Frontal cortex (tissue), 4 donors: ENCODE measurements at places on chromosomes 3 and 15.

- DNase-seq: peak; percentile 12
Observed at GRCh38 chr15:97234851-97235610, 725.5 kb upstream of the ARRDC4 start.

DNA sequence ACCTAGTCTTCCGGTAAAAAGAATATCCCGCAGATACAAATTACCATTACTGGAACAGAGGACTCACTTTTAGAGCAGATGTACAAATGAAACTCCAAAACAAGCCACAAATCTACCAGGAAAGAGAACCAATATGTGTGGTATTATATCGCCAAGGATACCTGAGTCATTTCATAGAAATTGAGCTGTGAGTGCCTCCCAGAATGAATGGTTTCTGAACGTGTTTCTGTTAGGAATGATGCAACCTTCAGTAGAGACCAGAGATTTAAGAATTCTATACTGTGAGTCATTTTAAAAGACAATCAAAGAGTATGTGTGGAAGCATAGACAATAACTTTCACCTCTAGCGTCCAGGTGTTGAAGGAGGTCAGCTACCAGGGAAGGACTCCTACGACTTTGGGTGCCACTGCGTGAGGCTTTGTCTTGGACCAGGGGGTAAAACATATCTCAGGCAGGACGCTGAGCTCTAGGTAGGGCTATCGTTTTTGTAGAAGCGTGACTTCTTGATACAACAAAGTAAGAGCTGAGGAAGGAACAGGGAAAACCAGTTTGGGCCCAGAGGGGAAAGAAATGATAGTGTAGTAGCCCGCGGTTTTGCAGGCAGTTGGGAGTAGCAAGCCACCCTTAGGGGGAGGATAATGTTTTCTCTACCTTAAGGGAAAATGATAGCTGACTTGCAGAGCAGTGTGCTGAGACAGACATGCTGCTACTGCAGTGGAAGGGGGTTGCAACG lies 210.4 kb downstream of the TP63 start:
- no peak for DNase-seq

DNA sequence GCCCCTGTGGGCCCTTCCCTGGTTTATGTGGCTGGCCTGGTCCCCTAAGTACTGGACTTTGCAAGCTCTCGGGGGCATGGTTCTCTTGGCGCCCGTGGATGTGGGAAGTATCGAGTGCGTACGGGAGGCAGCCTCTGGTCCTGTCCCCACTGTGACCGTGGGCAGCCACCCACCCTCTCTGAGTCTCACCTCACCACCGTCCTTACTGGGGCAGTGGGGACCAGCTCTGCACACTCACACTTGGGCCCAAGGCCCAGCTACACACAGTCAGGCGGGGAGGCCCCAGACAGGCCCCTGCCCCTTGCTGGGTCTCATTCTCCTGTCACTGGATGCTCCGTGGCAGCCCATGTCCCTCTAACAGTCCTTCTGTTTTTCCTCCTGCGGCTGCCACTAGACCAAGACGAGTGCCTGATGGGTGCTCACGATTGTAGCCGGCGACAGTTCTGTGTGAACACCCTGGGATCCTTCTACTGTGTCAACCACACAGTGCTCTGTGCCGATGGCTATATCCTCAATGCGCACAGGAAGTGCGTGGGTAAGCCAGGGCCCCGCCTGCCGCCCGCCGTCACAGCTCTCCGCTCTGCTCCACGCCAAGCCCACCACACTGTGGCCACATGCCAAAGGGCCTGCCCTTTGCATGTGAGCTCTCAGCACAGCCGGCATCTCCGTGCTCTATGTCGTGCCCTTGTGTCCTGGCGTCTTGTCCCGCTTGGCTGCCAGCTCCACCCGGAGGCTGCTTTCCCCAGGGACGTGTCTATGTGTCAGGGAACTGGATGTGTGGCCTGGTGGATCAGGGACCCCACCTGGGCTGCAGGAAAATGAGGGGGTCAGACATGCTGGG lies 72.7 kb downstream of the FBLN2 start:
- DNase-seq: no peak

GRCh38 chr15:58864602-58865424 lies 68.7 kb downstream of the SLTM start:
- peak; percentile 32 for DNase-seq
